ENCODE measurements at places on chromosomes 4 and X.

DNA sequence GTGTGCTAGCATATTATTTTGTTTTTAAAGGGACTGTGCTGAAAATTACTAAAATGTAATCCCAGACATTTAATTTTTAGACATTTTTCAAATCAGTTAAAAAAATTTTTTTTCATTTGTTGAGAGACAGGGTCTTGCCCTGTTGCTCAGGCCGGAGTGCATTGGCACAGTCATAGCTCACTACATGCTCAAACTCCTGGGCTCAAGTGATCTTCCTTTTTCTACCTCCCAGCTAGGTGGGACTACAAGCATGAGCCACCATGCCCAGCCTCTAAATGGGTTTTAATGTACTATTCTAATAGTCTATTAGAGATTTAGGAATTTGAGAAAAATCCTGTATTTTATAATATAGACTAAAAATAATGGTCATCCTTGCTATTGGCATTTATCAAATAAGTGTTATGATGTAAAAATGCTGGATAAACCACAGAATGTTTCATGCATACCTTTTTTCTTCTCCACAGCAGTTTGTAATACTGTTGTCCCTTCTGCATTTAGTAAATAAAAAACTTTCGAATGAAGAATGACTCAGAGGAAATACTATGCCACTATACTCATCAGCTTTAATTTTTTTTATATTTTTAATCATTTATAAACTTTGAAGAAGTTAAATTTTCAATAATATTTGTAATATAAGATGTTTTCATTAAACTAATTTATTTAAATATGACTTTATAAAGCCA, 29.9 kb downstream of the CPEB2 start:
- DNase-seq: no peak

- no peak for DNase-seq
Observed at GRCh38 chrX:357693-358471, 28.8 kb downstream of the PPP2R3B start.

DNA sequence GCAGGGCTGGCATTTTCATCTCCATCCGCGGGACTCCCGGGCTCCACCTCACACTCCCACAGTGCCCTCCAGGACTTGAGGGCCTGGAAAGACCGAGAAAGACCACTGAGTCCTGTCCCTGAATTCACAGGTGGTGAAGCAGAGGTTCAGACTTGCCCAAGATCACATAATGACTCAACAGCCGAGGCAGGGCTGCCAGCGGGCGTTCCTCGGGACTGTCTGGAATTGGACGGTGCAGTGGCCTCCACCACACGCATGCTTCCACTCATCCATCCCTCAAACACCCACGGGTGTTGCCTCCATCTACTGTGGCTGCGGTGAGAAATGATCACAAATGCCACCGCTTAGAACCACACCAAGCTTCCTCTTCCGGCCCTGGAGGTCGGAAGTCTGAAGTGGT, 6.9 kb upstream of the ADRA2C start:
- DNase-seq: no peak

DNA sequence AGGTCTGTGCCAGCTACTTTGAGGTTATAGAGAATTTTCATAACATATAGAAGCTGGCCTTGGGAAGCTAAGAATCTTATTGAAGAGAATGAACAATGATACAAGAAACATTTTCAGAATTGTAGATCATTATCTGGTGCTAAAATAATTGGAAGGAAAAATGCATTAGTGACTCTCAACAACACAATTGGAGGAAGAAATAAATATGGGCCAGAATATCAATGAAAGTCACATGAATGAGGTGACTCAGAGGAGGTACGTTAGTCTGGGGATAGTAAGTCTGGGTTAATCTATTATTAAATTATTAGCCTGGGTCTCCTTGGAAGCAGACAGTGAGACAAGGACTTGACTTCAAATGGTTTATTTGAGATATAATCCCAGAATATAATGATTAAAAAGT, 529.3 kb upstream of the SLIT2 start:
- no peak for DNase-seq

DNA sequence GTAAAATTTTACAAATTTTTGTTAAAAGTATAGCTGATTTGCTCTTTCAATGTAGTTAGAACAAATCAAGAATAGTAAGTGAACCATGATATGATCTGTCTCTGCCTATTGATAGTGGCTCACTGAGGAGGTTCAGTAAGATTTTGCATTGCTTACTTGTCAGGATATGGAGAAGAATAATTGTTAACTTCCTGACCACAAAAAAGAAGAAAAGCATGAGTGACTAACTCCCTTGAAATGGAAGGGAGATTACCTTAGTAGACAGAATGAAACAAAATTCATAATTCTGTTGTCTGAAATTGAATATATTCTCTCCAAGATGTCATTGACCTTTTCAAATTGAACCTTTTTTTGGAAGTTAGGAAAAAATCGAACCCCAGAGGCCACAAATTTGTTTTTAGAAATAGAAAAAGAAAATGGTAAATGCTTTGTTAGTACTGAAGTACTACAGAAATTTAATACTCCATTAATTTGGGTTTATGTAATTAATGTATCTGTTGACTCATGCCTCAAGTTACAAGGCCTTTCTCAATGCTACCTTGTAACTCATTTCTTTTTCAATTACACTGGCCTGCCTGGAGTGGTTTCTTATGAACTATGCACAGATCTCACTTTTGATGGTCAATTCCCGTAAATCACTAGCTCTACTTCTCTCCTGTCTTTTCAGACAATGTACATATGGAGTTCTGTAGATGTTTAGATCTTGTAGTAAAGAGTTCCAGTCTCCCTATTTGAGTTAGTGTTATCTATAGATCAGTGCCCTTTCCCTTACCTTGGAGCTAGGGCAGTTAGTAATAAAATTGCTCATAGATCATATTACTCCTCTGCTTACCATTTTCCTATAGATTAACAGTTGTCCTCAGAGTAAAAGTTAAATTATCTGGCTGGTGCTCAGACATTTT, 139.3 kb downstream of the TLL1 start:
- DNase-seq: no peak
